Colonic mucosa (tissue), 4 donors: ENCODE measurements at places on chromosomes 12 and 14. TPM values are rescaled to one million over a fixed set of nuclear protein-coding genes. Genes with fewer than 3 reads are reported as not detected.

Gene KRT77
- total RNA-seq, result not detected

Gene PMEL
- 3.4 TPM for total RNA-seq

Gene TAMALIN
- total RNA-seq, result 15.2 TPM

Gene TSPAN11
- total RNA-seq, result 1.3 TPM

DNA sequence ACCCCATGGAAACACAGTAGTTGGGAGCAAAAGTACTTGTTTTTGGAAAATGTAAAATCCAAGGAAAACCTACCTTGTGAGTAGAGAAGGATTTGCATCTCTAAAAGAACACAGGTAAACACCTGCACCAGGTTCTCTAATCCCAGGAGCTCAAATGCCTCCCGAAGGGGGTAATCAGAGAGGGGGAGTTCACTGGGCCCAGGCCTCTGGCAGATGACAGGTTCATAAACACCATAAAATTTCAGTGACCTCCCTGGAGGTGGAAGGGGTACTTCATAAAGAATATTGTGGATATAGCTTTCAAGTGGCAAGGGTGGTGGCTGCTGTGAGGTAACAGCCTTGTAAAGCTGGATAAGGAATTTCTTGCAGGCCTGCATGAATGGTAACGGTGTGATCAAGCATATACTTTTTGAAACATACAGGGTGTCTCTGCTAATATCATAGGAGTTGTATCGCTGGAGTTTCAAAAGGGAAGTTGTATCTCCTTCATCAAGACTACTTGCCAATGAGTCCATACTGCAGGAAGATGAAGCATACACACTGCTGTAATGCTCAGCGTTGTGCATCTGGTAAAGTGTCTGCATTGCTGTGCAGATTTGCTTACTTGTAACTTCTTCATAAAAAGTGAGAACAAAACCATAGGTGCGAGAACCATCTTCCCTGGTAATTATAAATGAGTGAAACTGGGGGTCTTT lies 111.3 kb downstream of the DENND5B start:
- DNase-seq, result no peak

DNA sequence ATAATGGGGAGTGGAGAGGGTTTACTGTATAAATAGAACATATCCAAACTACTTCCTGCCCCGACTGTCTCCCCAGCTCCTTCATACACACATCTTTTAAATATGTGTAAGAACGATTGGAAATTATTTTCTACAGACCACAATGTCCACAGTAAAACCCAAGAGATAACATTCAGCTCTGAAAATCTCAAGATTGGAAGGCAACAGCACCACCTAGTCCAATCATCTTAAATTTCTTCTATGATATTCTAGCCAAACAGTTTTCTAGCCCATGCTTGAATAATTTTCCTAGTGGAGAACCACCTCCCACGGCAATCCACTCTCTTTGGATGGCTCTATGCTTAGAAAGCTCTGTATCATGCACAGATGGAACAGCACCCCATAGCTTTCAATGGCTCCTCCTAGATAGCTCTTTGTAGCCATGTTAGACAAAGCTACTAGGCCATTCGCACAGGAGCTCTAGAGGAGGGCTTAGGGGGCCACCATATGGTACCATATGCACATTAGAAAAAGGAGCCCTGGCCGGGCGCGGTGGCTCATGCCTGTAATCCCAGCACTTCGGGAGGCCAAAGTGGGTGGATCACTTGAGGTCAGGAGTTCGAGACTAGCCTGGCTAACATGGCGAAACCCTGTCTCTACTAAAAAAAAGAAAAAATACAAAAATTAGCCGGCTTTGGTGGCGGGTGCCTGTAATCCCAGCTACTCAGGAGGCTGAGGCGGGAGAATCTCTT lies 18.1 kb downstream of the VDR start:
- no peak for DNase-seq

DNA sequence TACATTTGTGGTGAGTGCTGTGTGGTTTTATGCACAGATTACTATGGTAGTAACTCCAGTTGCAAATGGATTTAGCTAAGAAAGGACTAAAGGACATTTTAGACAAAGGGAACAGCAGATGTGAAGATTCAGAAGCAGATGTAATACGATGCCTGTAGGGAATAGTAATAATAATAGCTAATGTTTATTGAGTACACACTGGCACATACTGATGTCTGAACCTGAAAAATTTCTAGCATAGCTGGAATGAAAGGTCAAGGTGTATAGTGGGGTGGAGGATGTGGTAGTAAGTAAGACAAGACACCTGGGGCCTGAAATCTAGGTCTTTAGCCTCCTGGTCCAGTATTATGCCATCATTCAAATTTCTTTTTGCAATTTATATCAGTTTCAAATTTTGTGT lies 54.3 kb upstream of the LRTM2 start:
- DNase-seq, result no peak

- no peak for DNase-seq
Observed at GRCh38 chr14:78975734-78976133, 805.6 kb downstream of the NRXN3 start.
